ENCODE measurements at places on chromosomes 3 and 15.

DNA sequence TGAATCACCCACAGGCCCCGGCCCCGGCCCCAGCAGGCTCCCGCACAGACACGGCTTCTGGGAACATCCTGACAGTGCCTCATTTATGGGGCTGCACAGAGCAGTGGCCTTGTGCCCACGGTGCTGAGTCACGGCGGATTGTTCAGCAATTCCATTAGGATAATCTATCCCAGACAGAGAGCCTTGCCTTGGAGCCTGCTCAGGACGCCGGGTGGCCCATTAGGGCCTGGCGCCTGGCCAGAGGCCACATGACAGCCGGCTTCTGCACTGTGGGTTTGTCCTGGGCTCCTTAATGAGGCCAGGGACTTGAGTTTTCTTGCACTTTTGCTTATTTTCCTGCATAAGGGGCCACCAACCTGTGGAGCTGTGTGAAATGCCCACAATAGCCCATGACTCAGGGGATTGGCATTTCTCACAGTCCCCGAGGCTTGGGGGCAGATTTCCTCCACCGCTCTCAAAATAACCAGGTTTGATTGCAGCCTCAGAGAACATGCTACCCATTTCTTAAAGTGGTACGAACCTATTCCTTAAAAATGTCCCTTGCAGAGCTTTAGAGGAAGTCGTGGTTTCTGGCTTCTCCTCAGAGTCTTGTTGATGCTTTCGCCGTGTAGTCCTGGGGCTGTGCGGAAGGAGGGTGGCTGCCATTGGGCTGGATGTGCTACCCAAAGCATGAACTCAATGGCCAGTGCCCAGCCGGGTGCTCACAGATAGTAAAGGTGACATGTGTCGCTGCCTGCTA lies 19.0 kb downstream of the SYNM start:
- no peak for DNase-seq

GRCh38 chr3:101779047-101779821 lies at the start of gene NXPE3:
Gene NXPE3, plus strand, starts transcription at chr3:101779211. Its CDS starts 6,386 bp downstream, at chr3:101785597.
- peak; percentile 51 for DNase-seq

GRCh38 chr3:77618686-77619085 lies 578.8 kb downstream of the ROBO2 start:
- DNase-seq, result no peak

DNA sequence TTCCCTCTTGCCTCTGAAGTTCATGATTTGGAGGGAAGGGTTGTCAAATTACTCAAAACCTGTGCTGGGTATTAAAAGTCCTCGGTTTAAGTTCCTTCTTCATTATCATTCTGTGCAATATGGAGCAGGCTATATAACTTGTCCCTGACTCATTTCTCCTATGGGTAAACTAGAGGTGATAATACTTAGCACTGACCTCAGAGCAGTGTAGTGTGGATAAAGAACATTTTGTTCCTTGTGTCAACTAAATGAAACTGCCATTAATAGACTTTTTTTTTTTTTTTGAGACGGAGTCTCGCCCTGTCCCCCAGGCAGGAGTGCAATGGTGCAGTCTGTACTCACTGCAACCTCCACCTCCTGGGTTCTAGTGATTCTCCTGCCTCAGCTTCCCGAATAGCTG lies 2.2 kb upstream of the BBX start:
- no peak for DNase-seq

All from GM12878 (cell line).